ENCODE measurements at places on chromosomes 11 and 22.

- DNase-seq, result no peak
Measured at GRCh38 chr11:3198815-3199214, 19.8 kb downstream of the MRGPRG start.

DNA sequence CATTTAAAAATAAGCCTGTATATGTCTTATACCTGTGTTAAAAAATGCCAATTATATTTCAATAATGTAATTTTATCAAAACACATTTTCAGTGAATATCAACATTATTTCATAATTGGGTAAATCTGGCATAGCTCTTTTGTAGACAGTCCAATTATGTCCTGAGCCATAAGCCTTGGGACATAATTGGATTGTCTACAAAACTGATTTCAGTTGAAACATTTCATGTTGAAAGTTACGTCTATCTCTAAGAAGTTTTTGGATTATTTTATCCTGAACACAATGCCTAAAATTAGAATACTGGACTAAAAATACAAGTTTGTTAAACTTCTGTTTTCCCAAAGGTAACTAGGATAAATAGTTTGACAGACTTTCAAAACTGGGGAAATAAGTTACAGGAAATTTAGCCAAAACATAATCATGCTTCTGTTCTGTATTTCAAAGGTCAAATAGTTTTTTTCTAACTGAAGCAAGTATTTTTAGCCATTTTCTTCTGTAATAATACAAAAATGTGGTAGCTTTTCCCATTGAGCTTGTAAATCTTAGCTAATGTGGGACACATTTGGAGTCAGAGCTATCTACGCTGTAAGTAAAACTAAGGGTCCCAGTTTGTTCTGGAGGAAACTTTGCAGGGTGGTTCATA is 100.7 kb upstream of the BIRC3 start:
- DNase-seq, result no peak

DNA sequence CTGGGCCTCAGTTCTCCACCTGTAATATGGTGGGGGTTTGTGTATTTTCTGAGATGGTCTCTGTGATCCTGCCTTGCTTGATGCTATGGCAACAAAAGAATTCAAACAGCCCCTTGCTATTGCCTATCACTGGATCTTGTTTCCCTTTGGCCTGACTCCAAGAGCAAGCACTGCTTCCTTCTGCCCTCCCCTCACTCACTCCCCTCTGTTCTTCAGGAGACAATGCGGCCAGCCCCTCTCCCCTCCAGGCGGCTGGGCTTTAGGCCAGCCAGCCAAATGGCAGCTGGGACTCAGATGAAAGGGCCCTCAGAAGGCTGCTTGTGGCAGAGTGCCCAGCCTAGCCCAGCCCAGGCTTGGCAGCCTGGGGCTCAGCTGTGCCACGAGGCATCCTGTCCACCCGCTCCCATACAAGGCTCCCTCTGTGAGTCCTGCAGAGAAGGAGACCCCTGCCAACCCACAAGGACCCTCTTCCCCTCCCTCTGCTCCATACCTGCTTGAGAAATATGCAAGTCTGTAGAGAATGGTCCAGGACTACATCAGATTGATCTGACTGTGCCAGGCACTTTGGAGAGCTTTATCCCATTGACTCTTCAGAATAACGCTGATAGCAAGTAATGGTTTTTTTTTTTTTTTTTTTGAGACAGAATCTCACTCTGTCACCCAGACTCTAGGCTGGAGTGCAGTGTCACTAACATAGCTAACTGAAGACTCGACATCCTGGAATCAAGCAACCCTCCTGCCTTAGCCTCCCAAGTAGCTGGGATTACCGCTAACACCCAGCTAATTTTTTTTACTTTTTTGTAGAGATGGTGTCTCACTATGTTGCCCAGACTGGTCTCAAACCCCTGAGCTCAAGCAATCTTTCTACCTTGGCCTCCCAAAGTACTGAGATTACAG is 7.6 kb upstream of the KCTD14 start:
- DNase-seq, result no peak

DNA sequence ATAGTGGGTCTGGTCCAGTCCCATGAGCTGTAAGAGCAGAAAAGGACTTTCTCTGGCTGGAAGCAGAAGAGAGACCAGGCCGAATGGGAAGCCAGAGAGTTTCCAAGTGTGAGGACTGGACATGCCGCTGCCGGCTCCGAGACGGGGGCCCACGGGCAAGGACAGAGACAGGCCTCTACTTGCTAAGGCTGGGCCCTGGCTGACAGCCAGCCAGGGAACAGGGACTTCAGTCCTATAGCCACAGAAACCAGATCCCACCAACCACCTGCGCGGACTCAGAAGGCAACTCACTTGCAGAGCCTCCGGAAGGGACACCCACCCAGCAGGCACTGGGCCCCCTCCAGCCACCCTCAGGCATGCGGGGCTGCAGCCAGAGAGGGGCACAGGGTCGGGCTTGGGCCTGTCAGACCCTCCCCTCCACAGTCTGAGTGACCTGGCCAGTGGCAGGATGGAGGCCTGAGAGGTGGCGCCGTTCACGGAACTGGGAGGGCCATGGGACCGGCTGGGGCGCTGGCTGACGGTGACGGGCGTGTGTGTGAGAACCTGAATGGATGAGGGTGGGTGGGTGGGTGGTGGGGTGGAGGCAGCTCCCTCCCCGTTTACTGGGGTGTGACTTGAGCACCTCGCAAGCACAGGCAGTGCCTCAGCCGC is 47.8 kb upstream of the A4GALT start:
- DNase-seq, result no peak

- DNase-seq, result no peak
Measured at GRCh38 chr11:45899086-45899447, 8.0 kb downstream of the FREY1 start.

DNA sequence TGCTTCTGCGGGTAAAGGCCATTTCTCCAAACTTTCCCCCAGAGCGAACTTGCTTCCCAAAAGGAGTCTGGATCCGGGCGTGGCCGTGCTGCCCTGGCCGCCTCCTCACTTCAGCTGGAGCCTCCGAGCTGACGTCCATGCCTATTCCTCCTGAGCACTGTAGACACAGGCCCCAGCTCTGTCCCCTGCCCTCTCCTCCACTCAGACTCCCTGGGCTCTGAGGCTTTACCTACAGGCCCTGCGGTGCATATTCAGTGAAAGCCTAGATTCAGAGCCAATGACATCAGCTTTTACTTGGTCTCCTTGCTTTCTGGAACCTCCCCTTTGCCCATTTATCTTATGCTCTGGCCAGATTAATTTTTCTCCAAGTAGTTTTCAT is 9.7 kb downstream of the LRP5 start:
- DNase-seq, result no peak

- DNase-seq, result no peak
Measured at GRCh38 chr11:122331079-122331478, 215.1 kb upstream of the BLID start.

- DNase-seq, result no peak
Measured at GRCh38 chr11:67694875-67695555, 20.6 kb upstream of the ALDH3B2 start.

- DNase-seq, result no peak
Measured at GRCh38 chr11:120241277-120241676, 1.3 kb downstream of the POU2F3 start.

DNA sequence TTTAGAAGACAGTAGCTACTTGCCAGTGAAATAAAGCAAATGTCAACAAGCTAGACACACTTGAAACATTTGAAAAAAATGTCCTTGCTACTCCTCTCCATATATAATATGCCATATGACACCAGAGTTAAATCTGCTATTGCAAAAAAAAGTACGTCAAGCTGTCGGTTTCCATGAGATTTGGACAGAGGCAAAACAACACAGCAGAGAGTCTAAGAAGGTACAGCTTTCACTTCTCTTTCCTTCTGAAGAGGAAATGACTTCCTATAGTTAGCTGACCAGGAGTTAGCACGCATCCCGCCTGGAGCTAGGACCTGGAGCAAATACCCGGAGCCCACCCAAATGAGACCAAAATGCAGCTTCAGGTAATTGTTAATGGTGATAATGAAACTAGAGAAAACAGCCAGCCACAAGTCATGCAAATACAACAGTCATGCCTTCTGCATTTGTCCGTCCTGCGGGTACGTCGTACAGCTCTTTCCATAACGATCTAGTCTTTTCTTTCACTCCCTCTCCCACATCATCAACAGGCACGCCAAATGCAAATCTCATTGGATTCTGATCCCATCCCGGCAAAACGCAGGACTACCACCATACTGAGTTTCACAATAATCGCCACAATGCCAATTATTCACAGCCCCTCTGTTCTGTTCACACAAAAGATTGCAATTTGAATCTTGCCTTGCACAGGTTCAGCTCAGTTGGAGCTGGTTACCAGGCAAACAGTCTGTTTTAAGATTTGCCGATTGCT is 395.0 kb upstream of the CCDC90B start:
- DNase-seq, result no peak

- no peak for DNase-seq
Measured at GRCh38 chr11:10322401-10322800, 17.5 kb downstream of the ADM start.

- no peak for DNase-seq
Measured at GRCh38 chr11:61777234-61778090, 14.9 kb downstream of the TMEM258 start.

DNA sequence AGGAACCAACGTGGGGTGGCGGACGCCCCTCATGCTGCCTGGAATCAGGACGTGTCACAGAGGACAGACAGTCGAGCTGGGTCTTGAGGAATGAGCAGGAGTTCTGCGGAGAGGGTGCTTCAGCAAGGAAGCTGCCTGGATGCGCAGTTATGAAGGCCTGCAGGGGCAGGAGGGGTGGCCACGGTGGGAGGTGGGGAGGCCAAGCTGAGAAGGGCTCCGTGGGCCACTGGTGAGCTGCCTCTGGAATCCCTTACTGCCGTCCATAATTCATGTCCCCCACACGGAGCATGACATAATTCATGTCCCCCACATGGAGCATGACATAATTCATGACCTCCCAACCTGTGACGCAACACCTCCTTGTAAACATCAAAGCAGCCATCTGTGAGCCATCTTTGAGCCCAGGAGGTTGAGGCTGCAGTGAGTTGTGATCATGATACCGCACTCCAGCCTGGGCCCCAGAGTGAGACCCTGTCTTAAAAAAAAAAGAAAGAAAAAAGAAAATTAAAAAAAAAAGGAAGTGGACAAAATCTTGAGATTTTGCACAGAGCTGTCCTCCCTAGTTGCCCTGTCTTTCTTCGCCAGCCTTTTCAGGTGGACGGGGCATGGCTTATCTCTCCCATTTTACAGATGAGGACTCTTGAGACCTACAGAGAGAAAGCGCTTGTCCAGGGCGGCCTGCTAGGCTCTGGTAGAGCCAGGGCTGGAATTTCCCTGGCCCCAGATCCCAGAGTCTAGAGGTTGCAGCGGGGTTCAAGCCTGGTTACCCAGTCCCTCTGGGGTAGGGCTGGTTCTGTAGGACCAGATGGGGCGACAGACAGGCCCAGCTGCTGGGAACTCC is 24.3 kb upstream of the PICK1 start:
- DNase-seq, result no peak

DNA sequence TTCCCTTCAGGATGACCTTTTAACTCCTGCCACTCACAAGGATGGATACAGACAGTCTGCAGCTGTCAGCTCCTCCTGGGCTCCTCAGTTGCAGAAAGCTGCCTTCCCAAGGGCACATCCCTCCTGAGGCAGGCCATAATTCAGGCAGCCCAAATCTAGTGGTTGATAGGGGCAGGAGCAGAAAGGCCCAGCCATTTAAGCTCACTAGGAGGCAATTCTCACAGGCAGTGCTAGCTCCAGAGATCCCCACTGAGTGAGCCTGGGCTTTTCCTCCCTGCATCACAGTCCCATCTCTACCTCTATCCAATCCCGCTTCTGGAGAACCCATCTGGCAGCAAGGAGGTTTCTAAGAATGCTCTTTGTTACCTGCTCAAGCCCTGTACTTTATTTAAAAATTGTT is 200.6 kb downstream of the ARHGAP42 start:
- no peak for DNase-seq

- peak; percentile 5 for DNase-seq
Measured at GRCh38 chr11:88016392-88017170, 158.7 kb downstream of the RAB38 start.

- DNase-seq, result no peak
Measured at GRCh38 chr11:2541881-2542361, 97.1 kb downstream of the KCNQ1 start.

GRCh38 chr22:45718391-45718790 is 46.8 kb downstream of the ATXN10 start:
- no peak for DNase-seq

GRCh38 chr22:18145676-18146388 is 4.1 kb upstream of the USP18 start:
- DNase-seq, result no peak

GRCh38 chr11:123374622-123374968 is 55.5 kb upstream of the GRAMD1B start:
- DNase-seq, result no peak

DNA sequence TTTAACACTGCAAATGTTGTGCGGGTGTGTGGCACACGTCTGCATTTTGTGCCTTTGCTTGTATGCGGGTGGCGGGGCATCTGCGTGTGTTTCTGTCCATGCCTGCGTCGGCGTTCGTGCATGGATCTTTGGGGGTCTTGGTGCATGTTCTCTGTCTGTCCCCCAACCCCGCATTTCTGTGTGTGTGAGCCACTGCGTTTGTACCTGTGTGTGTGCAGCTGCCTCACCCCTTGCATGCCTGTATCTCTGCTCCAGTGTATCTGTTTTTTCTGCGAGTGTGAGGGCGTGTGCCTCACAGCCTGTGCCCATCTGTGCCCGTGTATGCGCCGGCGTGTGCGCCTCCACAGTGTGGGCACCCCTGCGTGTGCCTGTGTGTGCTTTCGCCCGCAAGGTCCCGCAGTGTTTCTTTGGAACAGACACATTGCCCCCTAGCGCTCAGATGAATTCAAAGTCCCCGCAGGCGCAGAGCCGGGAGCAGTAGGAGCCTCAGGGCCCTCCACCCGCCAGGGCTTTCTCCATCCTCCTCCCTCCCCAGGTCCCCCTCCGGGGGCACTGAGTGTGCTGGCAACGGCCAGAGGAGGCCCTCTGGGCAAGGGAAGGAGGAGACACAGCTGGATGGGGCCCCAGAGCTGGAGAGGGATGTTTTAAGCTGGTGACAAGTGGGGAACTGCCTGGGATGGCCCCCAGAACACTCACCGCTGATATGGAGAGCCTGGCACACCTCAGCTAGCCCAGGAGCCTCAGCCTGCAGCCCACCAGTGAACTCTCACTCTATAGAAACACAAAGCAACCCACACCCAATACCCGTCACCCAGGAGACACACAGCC is 3.1 kb upstream of the MN1 start:
- no peak for DNase-seq

DNA sequence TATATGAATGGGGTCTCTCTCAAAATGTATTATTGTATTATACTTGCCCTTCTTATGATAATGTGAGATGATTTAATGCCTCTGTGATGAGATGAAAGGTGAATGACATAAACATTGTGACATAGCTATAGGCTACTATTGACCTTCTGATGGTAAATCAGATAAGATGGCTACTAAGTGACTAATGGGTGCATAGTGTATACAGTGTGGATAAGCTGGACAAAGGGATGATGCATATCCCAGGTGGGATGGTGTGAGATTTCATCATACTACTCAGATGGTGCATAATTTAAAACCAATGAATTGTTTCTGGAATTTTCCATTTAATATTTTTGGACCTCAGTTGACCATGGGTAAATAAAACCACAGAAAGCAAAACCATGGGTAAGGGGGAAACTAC is 243.5 kb downstream of the SBF2 start:
- DNase-seq, result no peak

Data from esophagus squamous epithelium (tissue), 5 donors.